ENCODE measurements at places on chromosomes 13 and 19.

- DNase-seq = no peak
Observed at GRCh38 chr13:32642316-32642715, 56.1 kb downstream of the PDS5B start.

DNA sequence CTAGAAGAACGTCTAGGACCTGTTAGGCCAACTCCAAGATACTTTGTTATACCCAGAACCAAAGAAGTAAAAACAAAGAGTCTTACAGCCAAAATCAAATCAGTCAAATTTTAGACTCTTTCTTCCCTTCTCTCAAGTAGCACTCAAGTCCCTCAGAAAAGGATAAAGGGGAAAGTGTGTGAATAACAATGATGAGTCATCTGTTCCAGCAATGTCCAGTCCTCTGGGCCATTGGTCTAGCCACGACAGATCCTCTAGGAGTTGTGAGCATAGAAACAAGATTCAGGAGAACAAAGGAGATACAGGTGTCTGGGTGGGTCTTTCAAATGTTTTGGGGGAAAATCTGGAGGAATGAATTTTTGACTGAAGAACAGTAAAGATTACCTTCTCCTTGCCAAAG is 36.3 kb downstream of the STOML3 start:
- DNase-seq = no peak

GRCh38 chr13:103540382-103540765 is 474.2 kb upstream of the SLC10A2 start:
- DNase-seq = no peak

DNA sequence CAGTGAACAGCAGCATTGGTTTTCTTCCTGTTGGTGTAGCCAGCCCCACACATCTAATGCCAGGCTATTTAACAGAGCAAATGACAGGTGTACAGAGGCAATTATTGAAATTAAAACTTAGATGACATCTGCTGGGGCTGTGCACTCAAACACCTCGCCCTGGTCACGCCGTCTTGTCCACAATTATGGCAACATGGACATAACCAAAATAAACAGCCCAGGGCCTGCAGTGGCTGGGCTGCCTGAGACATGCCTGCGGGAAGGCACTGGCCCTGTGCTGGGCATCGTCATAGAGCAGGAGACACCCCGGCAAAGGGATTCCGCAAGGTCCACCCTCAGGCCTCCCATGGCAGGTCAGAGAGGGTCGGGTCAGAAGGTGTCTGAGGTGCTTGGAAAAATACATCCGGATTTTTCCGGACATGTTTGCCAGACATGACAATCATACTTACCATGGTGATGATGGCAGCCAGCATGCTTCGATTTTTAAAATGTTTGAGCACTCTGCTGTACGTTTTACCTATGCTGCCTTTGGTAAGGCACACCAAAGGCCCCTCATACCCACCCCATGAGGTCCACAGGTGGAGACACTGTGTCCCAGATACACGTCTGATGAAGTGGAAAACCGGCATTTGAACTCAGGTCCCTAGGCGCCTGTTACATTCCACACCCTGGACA is 47.8 kb downstream of the TSHZ3 start:
- DNase-seq = no peak

DNA sequence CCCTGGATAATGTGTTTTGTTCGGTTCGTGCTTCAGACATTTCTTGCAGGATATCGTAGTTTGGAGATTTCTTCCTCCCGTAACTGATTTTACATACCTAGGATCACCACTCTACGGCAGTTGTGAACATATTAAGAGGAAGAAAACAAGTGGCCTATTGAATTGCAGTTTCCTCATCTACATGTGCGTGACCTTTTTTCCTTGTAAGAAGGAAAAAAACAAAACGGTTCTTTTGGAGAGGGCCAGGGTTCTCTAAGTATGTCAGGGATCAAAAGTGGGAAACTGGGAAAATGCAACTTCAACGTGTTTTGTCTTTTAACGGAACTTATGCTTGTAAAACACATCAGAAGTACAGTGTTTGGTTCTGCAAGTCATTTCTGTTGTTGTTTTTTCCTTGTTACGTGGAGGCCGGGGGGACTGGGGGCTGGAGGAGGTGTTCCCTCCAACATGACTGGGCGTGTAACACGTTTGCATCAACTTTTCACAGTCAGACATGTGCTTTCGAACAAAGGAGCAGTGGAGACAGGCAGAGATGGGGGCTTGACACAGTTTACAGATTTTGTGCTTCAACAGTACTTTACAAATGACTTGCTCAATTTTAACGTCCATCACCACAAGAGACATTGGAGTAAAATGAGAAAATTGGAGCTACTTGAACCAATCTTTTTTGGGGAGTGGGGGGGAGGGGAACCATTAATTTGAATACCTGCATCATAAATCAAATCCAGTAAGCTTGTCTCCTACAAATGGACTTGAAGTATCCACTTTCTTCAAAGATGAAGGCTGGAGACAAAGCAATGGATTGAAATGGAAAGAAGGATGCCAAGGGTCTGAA is 3.8 kb downstream of the ZC3H4 start:
- no peak for DNase-seq

- peak; percentile 67 for DNase-seq
Observed at GRCh38 chr19:16067205-16067938, 8.9 kb upstream of the TPM4 start.

Measured in ascending aorta (tissue), 2 donors.